ENCODE measurements at places on chromosomes 12 and 14.

GRCh38 chr12:49693931-49694444 lies 13.2 kb downstream of the FMNL3 start:
- DNase-seq: no peak

DNA sequence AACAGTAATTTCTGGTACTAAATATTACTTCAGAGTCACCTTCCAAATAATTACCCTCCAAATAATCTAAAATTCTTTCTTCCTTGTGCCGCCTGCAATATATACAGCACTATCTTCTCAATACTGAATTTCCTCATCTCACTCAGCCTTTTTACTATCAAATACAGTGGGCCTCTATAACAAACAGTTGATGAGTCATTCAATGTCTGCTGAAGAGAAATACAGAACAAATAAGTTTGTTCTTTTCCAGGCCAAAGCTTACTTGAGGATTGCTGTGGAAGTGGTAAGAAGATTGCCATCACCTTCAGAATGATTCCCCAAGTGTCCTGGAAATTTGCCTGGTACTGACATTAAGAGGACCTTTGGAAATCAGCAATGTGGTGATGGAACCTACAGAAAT lies 218.2 kb upstream of the ARHGAP5 start:
- DNase-seq: no peak

DNA sequence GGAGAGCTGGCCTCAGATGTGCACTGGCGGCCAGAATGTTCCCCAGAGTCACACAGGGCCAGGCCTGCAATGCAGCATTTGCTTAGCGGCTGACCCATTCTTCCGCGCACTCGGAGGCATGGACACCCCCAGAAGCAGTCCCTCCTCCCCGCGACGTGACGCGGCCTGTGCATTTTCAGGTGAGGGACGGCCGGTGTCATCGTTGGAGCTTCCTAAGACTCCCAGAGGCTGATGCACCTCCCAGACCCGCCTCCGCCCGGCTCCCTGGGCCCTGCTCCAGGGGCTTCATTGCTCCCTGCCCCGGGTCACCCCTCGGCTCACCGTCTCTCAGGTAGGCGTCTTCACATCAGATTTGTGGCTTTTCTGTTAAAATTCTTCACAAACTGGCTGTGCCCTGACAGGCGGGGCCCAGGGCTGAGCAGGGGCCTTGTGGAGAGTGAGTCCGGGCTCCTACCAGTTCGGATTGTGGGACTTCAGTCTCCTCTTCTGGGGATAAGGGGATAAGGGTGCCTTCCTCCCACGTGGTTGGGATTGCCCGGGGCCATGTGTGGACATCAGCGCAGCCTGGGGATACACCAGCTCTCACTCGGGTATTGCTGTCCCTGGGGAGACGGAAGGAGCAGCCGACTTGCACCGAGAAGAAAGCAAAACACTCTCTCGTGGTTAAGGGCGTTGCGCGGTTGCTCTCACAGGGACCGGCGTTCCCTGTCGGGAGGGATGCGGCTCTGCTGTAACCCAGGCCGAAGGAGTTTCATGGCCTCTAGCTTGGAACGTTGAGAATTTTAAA lies 249.1 kb downstream of the ADGRD1 start:
- no peak for DNase-seq

DNA sequence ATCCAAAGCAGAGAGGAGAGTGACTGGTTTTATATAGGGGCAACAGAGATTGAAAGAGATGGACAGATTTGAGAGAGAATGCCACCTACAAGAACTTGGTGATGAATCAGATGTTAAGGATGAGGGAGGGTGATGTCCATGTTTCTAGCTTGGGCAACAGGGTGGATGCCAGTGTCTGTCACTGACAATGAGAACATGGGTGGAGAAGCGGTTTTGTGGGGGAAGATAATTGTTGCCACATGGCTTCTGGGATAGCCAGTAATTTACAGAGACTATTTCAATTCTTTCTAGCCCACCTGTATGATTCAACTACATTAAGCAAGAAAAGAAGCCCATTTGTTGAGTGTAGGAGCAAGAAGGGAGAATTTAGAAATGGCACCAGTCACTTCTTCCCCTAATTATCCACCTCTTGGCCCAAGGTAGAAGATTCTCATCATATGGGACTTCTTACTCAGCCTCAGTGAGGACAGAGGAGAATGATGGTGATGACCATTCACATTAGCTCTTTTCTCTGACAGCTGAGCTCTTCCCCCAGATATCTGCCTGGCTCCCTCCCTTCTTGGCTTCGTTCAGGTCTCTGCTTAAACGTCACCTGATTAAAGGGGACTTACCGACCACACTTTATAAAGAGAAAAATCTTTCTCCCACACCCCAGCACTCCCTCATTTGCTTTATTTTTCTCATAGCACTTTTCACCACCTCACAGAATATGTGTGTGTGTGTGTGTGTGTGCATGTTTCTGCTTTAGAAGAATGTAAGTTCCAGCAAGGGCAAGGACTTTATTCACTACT lies 117.8 kb downstream of the DUSP6 start:
- no peak for DNase-seq

GRCh38 chr14:63470962-63471793 lies 72.0 kb downstream of the PPP2R5E start:
- DNase-seq: no peak

DNA sequence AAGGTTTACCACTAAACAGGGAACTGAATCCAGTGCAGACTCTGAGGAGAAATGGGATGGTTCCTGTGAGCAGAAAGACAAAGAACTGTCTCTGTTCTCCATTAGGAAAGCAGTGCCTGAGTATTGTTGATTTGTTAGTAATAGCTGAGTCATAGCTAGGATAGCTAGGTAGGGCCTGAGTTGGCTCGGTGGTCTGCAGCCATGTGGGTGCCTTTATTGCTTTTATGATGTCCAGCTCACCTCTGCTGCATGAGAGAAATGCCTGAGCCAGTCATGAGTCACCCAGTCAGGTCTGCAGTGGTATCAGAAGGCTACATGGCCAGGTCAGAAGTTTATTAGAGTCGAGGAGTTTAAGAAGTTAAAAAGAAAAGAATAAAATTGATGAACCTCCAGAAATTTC lies 24.2 kb downstream of the TRHDE start:
- DNase-seq: no peak

DNA sequence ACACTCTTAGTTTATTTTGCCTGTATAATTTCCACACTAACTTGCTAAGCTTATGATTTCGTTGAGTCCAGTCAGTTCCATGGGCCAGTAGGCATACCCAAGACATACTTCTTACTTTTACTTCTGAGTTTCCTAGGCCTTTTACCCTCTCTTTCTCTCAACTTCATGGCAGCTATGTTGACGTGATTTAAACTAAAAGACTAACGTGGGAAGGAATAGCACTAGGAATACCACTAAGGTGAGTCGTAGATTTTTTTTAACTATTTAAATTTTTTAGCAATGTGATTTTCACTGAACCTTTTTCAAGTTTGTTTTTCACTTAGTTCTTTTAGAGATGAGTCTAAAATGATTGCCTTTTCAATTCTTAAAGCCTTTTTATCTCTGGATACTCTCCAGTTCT lies 793.5 kb upstream of the NOVA1 start:
- DNase-seq: no peak

- no peak for DNase-seq
These were observed 11.8 kb upstream of the CEBPE start for GRCh38 chr14:23130871-23131270.

GRCh38 chr12:9148926-9149325 lies 33.2 kb upstream of the A2M start:
- no peak for DNase-seq

DNA sequence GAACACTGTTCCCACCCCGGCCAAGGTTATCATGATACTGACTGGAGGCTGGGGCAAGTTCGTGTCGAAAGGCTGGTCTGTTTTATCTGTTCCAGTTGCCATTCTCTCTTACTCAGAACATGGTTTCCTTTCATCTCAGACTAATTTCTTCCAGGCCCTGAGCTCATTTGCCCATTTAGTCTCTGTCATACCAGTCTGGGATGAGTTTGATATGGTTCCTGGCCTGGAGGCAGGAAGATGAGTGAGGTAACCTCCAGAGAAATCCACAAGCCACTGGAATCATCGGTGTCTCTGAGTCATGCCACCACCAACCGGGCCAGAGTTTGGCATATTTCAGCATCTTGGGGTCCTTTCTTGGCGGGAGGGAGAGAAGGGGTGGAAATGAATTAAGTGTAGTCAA lies 114.7 kb downstream of the NTF3 start:
- no peak for DNase-seq

GRCh38 chr14:24597403-24597802 lies 12.1 kb downstream of the GZMH start:
- DNase-seq: no peak

- no peak for DNase-seq
These were observed 18.6 kb downstream of the PEX5 start for GRCh38 chr12:7207866-7208625.

DNA sequence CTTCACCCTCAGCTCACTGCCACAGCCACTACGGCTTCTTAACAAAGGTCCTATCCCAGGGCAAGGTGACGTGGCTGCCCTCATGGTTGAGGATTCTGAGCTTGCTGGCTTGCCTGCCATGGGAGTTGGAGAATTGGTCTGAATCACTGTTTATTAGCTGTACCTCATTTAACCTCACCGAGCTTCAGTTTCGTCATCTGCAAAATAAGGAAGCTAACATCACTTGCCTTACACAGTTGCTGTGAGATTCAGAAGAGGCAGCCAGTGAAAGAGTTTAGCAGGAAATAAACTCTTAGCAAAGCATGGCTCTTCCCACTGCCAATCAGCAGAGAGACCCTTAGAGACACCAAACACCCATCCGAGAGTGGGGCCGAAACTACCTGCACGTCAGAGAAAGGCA lies 90.1 kb upstream of the KCNA1 start:
- DNase-seq: no peak

DNA sequence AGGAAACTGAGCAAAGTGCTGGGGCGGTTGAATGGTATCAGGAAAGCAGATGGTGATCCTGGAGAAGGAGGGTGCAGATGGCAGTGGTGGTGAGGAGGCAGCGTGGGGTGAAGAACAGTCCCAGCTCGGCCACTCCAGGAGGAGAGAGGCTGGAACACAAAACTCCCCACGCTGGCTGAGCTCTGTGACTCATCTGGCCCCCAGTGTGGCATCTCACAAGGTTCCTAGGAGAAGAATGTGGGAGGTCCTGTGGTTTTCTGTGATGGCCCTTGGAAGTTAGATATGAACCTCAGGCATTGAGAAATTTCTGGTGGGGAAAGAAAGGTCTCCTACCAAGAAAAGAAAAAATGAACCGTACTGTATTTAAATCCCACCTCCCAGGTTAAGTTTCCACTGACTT lies 8.0 kb upstream of the NRXN3 start:
- DNase-seq: no peak

DNA sequence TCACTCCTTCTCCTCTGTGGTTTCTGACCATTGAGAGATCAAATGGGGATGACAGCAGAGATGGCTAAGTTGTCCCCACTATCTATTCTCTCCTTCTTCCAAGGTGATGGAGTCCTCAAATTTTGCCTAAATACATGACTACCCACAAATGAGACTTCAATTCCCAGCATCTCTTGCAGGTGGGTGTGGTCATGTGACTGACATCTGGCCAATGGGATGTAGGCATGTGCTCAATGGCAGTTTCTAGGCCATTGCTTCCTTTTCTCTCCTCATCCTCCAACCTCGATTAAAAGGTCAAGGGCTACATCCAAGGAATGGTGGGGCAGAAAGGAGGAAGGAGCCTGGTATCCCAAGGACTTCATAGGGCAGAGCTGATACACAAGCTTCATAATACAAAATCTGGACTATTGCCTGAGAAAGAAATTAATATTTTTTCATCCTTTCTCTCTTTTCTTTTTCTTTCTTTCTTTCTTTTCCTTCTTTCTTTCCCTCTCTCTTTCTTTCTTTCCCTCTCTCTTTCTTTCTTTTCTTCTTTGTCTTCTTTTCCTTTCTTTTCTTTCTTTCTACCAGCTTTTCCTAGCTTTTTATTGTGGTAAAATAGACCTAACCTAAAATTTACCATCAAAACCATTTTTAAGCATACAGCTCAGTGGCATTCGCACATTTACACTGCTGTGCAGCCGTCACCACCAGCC lies 100.9 kb upstream of the PRB2 start:
- DNase-seq: no peak

- DNase-seq: no peak
These were observed 75.8 kb downstream of the GPATCH2L start for GRCh38 chr14:76227450-76228050.

- DNase-seq: no peak
These were observed 101.8 kb upstream of the BBS10 start for GRCh38 chr12:76449993-76450392.

DNA sequence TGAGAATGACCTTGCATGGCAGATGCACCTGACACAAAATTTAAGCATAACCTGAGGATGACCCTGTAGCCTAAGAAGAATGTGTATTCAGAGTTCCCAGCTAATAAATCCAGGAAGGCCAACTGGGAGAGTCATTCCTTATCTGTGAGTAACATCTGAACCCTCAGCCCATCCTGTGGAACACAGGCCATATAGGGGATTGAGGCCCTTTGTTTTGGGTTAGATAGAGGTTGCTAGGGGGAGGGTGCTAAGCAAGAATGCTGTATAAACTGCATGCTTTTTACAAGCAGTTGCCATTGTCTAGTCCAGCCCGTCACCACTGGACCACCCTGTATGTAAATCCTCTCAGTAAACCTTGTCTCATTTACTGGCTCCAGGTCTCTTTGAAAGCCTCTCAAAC lies 77.0 kb downstream of the BICD1 start:
- DNase-seq: no peak

GRCh38 chr14:74549588-74549987 lies 56.0 kb downstream of the ISCA2 start:
- DNase-seq: no peak

DNA sequence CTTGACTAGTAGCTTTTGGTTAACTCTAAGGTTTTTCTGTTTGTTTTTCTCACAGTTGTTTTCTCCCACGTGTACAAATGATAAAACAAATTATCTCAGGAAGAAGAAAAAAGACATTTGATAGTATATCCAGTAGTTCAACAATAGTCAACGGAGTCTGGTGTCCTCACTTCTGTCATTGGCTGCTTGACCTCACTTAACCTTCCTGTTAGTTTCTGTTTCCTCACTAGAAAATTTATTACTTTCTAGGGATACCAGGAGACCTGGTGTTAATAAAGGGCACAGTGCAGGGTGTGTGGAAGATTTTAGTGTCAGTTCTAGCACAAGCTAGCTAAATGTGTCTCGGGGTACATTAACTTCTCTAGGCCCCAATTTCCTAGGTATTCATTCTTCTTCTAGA lies 116.0 kb downstream of the PRKCH start:
- DNase-seq: no peak

DNA sequence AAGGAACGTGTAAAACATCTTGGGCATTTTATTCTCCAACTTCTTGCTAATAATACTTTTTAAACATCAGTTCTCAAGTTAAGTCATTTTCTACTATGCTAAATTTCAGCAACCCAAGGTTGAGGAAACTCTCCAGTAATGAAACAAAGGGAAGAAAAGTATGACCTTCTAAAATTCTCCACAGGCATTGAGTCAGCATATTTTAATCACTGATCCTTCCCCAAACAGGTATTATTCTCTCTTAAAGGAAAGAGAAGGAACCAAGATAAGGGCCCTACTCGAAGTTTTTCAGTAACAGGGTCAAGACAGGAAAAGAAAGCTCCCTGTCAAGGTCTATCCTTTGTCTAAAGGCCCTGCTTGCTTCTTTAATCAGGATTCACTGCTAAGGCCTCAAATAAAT lies 3.0 kb downstream of the KICS2 start:
- DNase-seq: no peak

GRCh38 chr14:77122526-77123125 lies 19.0 kb downstream of the ZDHHC22 start:
- no peak for DNase-seq

Data from NCI-H2081 treated with DMSO at 0.1 percent for 48 hours (cell line).